Midbrain (tissue), 1 donor: ENCODE measurements at places on chromosomes 13 and 19.

- DNase-seq: no peak
Measured at GRCh38 chr19:17944301-17944700, 11.5 kb downstream of the CCDC124 start.

DNA sequence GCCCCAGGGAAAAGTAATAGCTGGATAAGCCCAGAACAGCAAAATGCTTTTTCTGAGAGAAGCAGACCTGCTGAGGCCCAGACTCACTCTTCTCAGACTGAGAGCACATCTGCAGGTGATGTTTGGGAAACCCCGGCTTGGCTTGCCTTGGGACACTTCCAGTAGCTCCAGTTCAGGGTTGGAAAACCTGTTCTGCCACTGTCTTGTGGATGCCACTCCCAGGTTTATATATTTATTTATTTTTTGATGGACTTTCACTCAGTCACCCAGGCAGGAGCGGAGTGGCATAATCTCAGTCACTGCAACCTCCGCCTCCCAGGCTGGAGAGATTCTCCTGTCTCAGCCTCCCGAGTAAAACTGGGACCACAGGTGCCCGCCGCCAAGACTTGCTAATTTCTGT is 8.0 kb upstream of the SMARCA4 start:
- DNase-seq: no peak

- no peak for DNase-seq
Measured at GRCh38 chr13:27679396-27679795, 57.7 kb downstream of the POLR1D start.

DNA sequence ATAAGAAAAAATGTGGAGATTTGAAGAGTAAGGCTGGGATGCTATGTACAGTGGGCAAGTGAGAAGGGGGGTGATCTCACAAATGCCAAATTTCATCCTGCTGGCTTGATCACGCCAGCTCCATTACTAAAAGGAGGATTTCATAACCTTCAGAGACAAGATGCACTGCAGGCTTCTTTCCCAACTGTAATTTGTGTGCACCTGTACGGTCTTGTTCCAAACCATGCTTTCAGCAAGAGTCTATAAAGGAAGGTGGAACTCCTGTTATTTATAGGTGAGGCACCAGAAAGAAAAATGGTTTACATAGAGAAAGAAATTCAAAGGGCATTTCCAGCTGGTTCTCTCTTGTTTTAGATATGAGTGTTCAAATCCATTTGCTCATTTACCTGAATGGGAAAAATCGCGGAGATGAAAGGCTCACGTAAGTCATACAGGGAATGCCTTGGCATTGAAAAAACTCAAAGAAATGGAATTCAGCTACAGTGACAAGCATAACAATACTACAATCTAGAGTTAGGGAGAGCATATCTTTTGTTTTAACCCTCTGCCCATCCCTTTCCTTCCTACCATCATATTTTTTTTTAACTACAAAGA is 13.3 kb downstream of the EFNB2 start:
- no peak for DNase-seq

DNA sequence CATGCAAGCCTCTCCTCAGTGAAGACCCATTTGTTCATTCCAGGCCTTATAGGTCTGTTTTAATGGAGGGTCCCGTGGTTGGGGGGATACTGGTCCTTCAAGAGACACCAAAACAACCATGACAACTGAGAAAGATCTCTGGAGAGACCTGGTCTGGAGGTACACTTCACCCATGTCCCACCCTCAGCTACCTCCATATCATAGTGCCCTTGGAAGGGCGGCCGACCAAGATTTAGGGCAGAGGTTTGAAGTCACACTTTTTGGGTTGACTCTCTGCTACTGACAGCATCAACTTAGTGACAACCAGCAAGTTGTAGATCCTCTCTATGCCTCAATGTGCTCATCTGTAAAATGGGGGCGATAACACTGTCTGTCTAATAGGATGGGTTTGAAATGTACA is 177.3 kb downstream of the TSHZ3 start:
- no peak for DNase-seq

GRCh38 chr19:7515645-7516151 is at the start of gene ZNF358:
Gene ZNF358, plus strand, starts transcription at chr19:7516103. Its CDS starts 3,140 bp downstream, at chr19:7519243.
- peak; percentile 80 for DNase-seq

- no peak for DNase-seq
Measured at GRCh38 chr13:113086991-113087922, 18.3 kb upstream of the F7 start.

DNA sequence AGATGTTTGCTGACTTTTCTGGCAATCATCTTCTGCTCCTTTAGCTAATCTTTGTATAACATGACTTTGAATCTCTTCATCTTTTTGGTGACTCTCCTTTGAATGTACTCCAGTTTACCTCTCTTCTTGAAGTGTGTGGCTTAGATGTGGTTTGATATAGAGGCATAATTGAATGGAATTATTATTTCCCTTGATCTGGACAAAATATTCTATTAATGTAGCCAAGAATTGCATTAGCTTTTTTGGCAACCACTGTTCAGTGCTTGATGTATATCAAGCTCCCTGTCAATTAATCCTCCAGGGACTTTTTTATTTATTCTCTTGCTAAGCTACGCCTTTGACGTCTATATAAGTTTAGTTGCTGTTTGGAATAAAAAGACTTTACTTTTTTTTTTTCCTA is 490.8 kb downstream of the PCDH20 start:
- DNase-seq: no peak

DNA sequence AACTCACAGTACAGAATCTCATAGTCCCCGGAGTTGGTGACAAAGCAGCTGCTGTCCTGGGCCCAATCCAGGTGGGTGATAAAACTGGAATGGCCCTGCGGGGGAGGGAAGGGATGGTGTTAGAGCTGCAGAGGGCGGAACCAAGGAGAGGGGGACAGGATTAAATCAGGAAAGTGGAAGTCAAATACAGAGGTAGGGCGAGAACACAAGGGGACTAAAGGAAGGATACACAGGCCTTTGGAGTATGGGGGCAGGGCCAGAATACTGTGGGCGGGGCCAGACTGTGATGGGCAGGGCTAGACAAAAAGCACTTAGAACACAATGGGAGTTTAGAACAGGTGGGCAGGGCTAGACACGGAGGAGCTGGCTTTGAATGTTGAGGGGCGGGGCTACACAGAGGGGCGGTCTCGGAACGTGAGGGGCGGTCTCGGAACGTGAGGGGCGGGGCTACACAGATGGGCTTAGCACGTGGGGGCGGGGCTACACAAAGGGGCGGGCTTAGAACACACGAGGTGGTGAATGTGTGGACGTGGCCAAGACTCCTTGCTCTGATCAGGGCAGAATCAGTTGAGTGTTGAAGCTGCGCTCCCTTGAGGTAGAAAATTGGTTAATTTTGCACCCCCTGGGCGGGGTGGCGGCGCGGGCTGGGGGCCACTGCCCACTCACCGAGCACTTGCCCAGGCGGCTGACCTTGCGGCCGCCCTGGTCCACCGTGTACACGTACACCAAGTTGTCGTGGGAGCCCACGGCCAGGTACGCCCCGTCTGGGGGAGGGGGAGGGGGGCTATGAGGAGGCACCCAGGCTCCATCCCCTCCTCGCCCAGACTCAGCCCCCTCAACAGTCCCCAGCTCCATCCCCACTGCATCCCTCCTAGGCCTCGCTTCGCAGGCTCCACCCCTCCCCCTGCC is 14.0 kb upstream of the GPR4 start:
- DNase-seq: no peak

GRCh38 chr13:60370343-60370742 is 26.7 kb upstream of the TDRD3 start:
- no peak for DNase-seq

- no peak for DNase-seq
Measured at GRCh38 chr13:99386911-99387788, 80.0 kb upstream of the GPR183 start.

- no peak for DNase-seq
Measured at GRCh38 chr19:19403373-19403901, 2.0 kb upstream of the GATAD2A start.

DNA sequence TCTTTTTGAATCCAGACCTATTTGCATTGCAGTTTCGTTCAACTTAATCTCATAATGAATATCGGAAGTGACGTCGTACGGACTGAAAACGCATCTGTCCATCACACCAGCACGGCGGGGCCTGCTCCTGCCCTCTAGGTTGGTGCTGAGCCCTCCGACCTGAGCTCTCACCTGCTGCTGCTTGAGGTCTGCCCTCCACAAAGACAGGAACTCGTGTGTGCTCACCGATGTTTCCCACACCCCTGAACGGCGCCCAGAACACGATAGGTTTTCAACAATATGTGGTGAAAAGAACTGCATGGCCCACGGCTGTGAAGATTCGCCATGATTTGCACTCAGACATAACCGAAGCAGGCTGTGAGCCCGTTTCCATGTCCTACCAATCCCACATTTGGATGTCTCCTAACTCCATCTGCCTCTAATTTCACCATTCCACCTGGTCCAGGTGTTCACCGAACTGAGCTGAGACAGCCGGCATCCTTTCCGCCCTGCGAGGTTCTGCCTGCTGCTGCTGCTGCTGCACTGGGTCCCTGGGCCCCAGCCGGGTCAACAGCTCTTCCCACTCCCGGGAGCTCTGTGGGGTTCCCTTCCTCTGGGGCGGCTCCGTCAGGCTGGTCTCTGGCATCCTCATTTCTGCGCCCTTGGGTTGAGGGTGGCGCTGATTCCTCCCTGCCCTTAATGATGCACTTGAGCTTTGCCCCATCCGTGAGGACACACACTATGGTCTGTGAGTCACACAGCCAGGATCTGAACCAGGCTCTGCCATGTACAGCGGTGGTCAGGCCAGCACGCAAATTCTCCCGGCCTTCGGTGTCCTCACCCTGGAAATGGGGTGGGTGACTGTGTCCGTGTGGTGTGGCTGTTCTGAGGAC is 20.9 kb downstream of the GRTP1 start:
- DNase-seq: no peak

DNA sequence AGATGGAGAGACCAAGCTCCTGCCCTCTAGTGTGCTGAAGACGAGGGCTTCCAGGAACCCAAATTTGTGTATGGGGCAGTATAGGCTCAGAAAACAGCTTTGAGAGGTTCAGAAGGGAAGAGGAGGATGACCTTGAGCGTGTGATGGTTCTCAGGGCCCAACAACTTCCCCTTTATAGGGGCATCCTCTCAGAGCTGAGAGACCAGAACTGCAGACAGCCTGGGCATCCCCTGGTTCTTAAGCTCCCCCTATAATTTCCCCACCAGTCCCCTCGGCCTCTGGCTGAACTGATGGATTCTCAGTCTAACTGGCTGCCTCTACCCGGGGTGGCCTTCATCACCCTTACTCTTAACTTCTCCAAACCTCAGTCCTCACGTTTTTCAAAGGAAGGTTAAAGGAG is 167.5 kb downstream of the URI1 start:
- no peak for DNase-seq

GRCh38 chr19:50658441-50659317 is 9.4 kb downstream of the C19orf81 start:
- DNase-seq: peak; percentile 84

DNA sequence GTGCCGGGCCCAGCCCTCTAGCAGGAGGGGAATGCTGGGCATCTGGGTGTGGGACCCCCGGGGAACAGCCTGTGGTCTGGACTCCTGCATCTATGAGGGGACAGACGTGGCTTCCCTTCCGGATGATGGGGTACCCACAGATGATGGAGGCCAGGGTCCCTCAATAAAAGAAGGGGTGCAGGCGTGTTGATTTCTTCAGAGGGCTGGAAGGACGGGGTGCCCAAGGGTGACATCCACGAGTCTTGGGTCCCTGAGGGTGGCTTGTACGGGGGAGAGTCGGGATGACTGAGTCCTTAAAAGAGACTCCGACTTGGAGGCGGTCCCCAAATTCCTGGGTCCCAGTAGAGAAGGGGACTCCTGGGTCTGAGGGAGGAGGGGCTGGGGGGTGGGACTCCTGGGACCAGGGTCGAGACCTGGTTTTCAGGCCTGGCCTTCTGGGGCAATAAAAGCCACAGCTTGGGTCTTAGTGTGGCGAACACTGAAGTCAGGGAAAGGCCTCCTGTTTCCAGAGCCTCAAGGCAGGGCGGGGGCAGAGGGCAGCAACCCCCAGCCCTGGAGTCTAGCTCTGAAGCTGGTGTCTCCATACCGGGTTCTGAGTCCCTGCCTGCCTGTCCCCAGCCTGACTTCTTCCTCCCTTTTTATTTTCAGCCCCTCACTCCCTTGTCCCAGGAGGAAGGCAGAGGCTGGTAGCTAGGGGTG is 459 bp upstream of the GRIN2D start:
- DNase-seq: no peak

DNA sequence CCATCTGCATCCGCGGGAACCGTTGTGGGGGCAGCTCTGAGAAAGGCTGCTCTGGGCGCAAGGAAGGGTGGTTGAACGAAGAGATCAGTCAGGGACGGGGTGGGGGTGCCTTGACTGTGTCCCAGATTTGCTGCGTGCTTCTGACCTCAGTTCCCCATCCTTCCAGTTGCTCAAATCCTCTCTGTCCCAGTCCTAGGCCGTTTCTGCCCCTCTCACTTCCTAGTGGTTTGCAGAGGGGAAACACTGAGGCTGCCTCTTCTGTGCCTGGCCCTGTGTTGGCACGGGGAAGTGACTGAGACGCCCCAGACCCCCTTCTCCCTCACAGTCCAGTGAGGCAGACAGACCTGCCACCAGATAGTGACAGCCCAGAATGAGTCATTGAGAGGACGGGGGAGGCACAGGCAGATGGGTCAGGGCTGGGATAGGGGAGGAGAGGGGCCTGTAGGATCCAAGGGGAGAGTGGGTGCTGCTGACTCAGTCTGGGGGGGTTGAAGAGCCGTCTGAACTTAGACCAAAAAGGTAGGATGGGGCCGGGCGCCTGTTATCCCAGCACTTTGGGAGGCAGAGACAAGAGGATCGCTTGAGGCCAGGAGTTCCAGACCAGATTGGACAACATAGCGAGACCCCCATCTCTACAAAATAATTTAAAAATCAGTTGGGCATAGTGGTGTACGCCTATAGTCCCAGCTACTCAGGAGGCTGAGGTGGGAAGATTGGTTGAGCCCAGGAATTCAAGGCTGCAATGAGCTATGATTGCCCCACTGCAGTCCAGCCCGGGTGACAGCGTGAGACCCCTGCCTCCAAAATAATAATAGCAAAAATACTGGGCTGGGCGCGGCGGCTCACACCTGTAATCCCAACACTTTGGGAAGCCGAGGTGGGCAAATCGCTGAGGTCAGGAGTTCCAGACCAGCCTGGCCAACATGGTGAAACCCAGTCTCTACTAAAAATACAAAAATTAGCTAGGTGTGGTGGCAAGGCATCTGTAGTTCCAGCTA is 26.5 kb downstream of the NUMBL start:
- DNase-seq: no peak

DNA sequence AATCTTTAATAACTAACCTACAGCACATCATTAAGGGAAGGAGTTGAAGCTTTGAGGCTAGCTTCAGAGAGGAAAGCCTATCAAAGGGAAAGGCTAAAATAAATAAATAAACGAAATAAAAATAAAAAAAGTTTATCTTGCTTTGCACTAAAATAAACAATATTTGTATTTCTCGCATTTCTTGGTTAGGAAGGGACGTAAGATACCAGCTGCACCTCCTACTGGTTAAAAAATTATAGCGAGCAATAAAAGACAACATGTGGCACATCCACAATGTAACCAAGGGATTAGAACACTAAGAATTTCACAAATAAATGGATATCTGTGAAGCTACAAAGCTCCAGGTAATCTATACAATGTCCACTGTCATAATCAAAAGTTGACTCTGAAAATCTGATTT is 194.5 kb downstream of the DACH1 start:
- DNase-seq: no peak

- DNase-seq: no peak
Measured at GRCh38 chr13:83955011-83955410, 72.7 kb upstream of the SLITRK1 start.
